Cardiac atrium fibroblast (primary cell): ENCODE measurements at places on chromosomes 1 and 21. TPM values are rescaled to one million over a fixed set of nuclear protein-coding genes. Genes with fewer than 3 reads are reported as not detected.

HCRTR1 gene
- not detected in 2 replicates for total RNA-seq

PCP4 gene
- not detected in 2 replicates for total RNA-seq

ADAMTSL4 gene
- 9.4 and 25.8 TPM in 2 replicates for total RNA-seq

LDLRAD2 gene
- under 0.01 TPM in 1 of 2 replicates, not detected in the other for total RNA-seq

RHEX gene
- total RNA-seq: not detected in 2 replicates

CASQ2 gene
- total RNA-seq: not detected in 2 replicates

PLPPR5 gene
- not detected in 2 replicates for total RNA-seq

HTR1D gene
- not detected in 2 replicates for total RNA-seq

WNT9A gene
- 0.36 TPM in 1 of 2 replicates, not detected in the other for total RNA-seq

PHTF1 gene
- 14.1 and 28.5 TPM in 2 replicates for total RNA-seq

KCNA3 gene
- not detected in 2 replicates for total RNA-seq

NUDT17 gene
- 1.3 and 1.6 TPM in 2 replicates for total RNA-seq

PLA2G4A gene
- total RNA-seq: 65.4 and 67.5 TPM in 2 replicates

CLEC20A gene
- total RNA-seq: not detected in 2 replicates
